ENCODE measurements at places on chromosomes 3 and 15. TPM values are rescaled to one million over a fixed set of nuclear protein-coding genes. Genes with fewer than 3 reads are reported as not detected.

GRCh38 chr3:177553579-177553978 is 356.3 kb upstream of the TBL1XR1 start:
- no peak for DNase-seq

GRCh38 chr3:149336925-149337324 is 3.5 kb upstream of the TM4SF18 start:
- no peak for DNase-seq

Gene SLC7A14
- total RNA-seq = not detected

DNA sequence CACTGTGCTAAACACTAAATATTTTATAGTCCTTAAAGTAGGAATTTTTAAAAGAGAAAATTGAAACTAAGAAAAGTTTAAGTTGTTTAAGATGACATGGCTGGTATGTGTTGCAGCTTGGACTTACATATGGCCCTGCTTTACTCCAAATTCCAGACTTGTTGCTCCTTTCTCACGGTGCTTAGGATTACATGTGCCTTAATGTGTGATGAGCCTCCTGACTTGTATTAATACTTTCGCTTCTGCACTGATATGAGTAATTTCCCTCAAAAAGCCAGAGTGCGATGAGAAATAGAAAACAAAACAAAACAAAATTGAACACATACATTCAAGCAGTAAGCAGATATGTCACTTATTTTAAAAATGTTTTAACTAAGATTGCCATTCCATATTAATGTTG is 250.2 kb downstream of the VGLL3 start:
- no peak for DNase-seq

Gene FAM3D
- total RNA-seq = 1.5 TPM

Measured in upper lobe of left lung (tissue), 6 donors.